HEK293T (cell line): ENCODE measurements at places on chromosomes 2 and 18.

DNA sequence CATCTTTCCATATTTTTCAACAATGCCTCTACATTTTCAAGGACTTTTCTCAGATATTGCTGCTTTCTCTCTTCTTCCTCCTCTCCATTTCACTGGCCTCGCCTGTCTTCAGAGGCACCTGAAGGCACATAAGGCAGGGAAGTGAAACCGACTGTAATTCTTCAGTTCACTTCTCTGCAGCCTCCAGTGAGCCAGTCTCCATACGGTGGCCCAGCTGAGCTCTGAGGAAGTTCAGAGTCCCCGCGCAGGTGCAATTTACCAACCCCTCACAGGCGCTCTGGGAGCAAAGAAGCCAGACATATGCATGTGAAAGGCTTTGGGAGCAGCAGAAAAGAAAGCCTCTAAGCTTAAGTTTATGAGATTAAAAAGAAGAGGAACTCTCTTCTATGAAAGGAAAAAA, 12.4 kb downstream of the KLHL14 start:
- DNase-seq: no peak

DNA sequence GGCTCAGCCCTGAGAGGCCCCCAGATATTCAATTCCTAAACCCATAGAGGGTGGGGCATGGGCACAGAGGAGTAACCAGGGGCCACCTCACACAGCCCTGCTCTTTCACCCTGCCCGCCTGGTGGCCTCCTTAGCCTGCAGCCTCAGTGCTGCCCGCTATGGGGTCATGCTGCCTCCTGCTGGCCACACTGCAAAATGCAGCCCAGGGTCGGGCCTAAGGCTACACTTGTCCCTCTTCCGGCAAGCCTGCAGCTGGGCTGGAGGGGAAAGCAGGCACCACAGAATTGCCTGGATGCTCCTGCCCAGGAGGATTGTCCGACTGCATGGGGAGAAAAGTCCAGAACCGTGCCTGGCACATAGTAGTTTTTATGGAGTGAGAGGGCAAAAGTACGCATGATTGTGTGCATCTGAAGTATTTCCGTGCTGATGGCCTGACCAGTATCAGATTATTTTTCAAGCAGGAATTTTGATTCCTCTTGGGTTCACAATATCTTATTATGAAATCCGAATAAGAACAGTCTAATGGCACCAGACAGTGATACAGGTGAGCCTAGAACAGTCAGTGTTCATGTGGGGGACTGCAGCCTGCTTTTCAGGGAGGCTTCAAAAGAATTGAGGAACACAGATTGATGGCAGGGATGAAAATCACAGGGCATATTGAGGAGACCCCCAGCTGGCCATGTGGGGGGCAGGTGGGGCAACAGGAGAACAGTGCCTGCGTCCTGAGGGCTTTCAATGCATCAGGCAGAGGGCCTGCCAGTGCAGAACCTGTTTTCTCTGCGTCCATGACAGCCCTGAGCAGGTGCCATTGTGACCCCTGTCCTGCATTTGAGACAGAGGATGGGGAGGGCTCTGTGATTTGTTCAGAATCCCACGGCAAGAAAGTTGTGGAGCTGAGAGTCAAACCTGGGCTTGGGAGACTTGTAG, 51.2 kb upstream of the ALPP start:
- DNase-seq: peak; percentile 77

DNA sequence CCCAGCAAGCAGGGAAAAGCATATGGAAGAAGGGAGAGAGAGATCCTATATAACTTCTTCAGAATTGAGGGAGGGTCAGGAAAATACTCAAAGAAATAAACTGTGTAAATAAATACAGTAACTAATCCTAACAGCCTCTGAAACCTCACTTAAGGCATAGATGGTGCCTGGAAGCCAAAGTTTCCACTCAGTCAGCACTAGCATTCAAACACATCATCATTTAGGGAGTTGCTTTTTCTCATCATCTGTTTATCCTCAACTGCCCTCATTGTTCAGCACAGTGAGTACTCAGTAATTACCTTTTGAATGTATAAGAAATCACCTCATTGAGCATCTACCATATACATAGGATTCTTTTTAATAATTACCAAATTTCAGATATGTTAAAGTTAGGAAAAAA, 262.9 kb downstream of the C1D start:
- no peak for DNase-seq

- no peak for DNase-seq
Observed at GRCh38 chr2:73385123-73385503, 523 bp upstream of the ALMS1 start.

- no peak for DNase-seq
Observed at GRCh38 chr2:111055735-111056134, 65.0 kb upstream of the BCL2L11 start.

- DNase-seq: no peak
Observed at GRCh38 chr2:235851828-235852525, 316.2 kb downstream of the GBX2 start.

DNA sequence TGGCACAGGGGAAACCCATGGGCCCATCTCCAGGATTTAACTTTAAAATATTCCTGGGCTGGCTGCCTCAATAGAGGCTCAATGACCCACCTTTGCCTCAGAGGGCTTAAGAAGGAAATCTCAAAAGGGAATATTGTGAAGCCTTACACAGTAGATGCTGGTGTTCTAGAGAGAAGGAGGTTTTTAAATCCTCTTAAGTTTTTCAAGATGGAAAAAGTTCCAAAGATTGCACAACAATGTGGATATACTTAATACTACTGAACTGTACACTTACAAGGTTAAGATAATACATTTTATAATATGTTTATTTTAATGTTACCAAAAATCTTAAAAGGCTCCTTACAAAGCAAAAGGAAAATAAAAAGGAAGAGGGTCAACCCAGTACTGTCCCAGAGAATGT, 54.9 kb upstream of the LCLAT1 start:
- DNase-seq: no peak

DNA sequence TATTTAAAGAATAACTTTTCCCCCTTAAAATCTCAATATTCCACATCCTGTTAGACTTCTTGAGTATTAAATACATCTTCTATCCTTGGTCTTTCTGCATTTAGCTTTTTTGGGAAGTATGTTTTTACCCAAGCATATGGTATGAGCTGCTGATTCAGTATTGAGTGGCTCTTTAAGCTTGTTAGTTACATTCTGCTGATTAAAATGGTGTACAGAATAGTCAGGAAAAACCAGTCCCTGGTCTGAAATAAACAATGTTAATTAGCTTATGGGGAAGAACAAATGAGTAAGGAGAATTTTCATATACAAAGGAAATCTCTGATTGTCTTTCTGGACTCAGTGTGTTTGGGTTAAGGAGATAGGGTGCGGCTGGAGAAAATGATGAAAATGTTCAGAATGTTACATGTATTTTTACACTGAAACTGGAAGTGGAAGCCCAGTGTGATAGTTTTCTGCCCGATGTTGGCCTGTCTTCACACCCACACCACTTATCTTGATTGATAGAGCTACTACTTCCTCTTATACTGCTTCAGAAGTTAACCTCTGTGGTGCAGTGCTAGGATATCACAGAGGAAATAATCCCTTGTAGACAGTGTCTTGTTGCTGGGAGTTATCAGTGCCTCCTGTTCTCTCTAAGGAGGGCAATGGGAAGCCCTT, 84.0 kb downstream of the MSH2 start:
- no peak for DNase-seq

DNA sequence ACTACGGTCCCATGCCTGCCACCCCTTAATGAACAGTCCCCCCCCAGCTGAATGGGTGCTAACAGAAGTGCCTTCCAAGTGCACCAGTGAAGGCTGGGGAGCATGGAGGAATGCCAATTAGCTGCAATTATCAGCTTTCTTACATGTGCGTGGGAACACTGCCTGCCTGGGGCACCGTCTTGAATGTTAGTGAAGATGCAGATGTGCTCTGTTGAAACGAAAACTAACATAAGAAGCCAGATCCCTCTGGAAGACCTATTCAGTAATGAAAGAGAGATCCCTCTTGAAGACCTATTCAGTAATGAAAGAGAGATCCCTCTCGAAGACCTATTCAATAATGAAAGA, 154.5 kb downstream of the CLIP4 start:
- no peak for DNase-seq

GRCh38 chr2:85371045-85371444, 16.5 kb downstream of the ELMOD3 start:
- DNase-seq: no peak

DNA sequence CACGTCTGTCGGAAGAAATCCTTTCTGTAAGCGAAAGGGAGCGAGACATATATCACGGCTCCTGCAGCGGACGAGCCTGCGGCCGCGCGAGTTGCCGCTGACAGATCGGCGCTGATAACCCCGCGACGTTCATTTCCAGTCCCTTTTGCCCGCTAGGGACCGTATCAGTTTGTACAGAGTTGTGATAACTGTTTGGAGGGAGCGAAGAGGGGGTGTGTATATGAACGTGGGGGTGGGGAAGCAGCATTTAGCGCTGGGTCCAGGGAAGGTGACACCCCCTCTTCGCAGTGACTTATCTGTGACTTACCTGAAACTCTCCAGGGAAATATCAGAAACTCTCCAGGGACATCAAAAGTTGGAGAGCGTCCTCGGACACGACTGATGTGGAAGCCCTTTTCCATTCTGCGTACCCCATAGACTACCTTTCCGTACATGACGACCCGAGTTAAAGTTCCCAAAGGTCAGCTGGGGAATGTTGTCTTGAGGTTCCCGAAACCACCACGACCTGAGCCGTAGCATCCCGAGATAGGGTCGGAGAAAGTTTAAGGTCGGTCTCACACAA, 948 bp upstream of the GATA6 start:
- DNase-seq: peak; percentile 63

DNA sequence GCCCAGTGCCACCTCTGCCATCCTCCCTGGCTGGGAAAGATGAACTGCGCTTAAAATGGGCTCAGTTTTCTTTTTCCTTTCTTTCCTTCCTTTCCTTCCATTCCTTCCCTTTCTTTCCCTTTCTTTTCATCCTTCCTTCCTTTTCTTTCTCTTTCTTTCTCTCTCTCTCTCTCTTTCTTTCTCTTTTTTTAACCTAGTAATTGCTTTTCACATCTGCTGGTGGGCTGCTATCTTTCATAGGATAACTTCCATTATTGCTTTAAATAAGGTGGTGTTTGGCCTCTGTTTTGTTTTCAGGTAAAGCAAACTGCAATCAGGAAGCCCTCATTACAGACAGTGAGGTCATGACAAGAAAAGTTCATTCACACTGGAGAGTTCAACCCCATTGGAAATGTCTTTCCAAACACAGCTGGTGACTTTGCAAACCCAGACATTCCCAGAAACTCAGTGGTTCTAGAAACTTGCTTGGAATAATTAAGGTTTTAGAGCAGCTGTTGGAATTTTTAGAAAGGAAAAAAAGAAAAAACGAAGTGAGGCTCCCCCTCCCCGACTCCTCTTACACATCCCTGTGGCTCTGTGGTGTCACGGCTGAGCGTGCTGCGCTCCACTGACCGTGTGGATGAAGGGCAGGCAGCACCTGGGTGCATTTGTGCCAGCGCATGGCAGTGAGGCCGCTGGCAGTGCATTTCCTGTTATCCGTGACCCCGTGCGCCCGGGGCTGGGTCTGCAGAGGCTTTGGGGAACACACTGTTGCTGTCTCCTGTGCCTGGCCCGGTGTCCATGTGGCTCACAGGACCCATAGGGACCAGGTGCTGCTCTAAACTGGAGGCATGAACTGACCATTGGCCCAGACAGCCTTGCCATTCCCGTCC, 76.9 kb downstream of the MBP start:
- DNase-seq: no peak

DNA sequence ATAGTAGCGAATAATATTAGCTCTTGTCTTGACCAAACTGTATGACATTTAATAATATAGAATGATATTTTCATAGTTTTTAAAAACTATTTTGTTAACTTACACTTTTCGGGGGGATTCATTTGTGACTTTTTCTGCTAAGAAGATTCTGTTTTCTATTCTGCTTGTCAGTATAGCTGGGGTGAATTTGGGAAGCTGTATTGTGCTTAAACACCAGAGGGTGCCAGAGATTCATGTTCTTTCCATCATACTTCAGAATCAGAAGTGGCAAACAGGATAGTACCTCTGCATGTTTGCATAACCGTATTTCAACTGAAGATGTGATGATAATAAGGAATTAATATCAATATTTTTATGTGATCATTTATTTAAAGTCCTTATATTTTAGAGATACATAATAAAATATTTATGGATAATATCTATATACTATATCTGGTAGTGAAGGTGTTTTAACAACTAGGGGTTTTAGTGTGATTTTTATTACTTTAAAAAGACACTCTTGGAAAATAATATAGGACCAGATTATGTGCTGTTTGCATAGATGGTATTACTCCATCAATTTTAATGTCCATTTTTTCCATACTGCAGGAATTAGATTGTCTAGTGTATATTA, 81.0 kb downstream of the TAF4B start:
- peak; percentile 63 for DNase-seq

- no peak for DNase-seq
Observed at GRCh38 chr2:146764301-146764700, 1080.5 kb upstream of the ACVR2A start.

- DNase-seq: no peak
Observed at GRCh38 chr2:169162613-169163012, 93.2 kb downstream of the DHRS9 start.

DNA sequence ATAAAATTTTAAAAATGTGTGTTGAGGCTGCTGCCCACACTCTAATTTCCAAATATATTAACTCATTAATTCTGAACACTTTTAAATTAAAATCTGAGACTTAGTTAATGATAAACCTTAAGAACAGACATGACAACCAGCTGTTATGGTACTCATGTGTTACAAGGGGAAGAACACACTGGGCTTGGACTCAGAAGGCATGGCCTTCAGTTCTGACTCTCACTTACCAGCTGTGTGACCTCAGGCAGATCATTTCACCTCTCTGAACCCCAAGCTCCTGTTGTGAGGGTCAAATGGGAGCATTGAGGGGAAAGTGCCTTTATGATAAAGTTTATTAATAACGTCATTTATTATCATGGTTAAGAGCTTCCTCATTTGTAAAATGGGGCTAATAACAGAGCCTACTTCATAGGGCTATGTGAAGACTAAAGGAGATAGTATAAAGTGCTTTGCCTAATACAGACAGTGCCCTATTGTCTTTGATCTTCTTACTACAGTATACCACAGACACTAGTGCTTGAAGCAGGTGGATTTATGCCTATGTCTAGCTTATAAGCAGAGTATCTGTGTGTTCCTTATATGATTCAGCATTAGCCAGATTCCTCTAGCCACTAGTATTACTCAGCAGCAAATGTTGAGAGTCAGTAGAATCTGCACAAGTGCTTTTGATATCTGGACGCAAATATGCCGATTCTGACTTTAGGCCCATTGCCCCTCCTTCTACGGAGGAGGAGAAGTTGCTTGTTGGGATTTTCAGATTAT, 99.6 kb downstream of the SGPP2 start:
- DNase-seq: no peak

DNA sequence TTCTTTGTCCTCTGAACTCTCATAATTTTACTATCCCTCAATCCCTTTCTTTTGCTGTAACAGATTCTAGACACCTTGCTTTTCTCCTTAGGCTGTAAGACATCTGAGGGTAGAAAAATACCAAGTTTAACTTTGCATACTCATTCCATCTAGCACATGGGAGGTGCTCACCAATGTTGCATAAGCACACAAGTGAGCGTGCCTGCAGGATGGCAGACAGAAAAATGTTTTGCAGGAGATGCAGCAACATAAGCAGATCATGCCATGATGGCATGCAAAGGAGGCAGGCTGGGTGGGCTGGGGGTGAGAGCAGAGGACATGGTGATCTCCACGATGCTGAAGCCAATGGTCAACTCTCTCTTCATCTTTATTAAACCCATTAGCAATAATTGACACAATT, 24.1 kb downstream of the CYRIA start:
- DNase-seq: no peak
